ENCODE measurements at places on chromosomes 1 and 21.

DNA sequence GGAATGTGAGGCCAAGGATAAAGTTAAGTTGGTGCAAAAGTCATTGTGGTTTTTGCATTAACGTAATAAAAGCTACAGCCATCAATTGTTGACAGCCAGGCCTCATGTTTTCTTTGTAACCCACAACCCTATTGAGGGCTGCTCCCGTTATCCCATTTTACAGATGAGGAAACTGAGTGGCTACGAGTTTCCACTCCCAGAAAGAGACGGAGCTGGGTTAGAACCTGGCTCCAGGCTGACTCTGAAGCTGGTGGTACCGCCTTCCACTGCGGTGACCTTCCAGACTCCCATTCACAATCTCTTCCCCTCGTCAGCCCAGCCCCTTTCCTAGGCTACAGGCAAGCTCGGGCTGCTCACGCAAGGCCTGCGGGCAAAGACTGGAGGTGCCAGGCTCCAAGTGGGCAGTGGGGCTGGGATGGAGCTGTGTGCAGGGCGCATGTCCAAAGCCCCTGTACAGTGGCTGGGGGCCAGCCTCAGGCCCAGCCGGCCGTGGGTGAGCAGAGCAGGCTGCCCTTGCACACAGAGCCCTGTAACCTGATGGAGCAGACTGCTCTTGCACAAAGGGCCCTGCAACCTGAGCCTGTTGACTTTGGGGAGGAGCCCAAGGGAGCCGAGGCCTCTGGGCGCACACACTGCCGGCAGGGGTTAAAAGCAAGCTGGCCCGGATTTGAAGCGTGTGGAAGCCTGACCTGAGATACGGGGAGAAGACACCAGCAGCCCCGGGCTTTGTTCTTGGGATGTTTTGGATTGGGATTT, 97.4 kb upstream of the TMPRSS2 start:
- no peak for DNase-seq

DNA sequence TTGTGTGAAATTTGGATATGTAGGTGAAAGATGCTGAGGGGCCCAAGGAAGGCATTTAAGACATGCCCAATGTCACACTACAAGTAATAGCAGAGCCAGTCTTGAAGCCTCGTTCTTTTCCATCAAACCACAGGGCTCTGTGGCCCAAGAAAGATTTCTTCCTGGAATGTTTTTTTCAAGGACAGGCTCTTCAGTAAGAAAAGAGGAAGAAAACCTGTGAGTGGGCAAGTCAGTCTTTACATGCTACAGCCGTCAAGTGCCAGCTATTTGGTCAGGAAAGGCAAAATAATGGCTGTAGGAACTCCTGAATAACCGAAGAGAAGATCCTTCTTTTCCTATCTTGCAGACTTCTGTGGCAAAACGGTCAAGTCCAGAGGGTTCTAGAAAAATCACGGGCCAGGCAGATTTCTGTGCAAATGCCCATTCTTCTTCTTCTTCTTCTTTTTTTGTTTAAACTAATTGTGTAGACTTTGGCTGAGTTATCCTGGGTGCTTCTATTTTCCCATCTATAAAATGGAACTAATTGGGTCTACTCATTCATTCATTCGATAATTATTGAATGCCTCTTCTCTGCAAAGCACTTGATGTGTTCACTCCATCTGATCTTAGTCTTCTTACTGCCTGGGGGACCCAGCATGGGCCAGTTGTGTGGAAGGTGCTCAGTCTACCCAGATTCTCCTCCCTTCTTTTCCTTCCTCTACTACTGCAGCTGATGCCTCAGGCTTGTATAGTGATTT, 1.9 kb upstream of the ID3 start:
- no peak for DNase-seq

DNA sequence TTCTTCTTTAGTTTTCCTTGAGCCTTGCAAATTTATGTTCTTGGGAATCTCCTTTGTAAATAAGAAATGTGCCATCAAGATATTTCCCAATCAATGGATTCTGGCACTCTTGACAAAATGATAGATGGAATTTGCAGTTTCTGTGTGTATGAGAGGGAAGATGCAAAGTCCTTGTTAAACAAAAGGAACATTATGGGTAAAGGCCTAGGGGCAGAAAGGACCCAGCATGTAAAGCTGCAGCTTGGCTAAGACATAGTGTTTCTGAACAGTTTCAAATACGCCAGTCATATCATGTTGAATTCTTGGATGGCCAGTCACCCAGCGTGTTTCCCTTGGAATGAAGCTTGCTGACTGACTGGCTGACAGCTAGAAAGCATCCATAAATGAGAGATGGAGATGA, 210.8 kb downstream of the NFIA start:
- no peak for DNase-seq

GRCh38 chr21:46355161-46356004, 31.4 kb downstream of the PCNT start:
- DNase-seq: no peak

GRCh38 chr1:171455967-171456366, 29.4 kb upstream of the PRRC2C start:
- DNase-seq: no peak

GRCh38 chr1:53541761-53542550, 82.8 kb downstream of the DMRTB1 start:
- DNase-seq: peak; percentile 73

DNA sequence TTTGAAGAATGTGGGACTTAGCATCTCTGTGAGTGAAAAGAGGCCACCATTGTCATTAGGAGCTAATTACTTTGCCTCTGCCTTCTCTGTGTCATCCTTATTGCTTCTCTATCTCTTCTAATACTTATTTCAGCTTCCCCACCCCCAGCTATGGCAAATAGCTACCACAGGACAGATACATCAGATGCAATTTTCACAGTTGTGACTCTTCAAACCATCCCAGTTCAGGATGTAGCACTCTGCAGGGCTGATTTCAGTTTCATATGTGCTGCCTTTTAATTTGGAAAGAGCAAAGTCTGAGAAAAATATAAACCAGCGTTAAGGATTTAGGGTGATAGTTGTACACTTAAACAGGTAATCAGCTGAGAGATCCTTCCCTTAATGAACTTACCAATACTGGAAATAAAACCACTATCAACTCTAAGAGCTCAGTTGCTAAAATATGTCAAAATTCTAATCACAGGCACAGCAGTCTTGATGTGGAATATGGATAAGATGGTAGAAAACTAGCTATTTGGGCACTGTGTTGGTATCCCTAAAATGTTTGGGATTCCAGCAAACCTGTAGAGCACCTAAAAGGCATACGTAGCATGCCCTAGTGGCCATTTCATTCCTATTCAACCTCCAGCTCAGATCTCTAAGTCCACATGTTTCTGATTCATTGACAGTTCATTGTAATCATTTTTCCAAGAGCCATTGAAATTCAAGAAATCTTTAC, 148.4 kb downstream of the SYT2 start:
- DNase-seq: no peak

GRCh38 chr1:10173582-10173981, 36.8 kb upstream of the KIF1B start:
- no peak for DNase-seq

- DNase-seq: no peak
Observed at GRCh38 chr1:161763522-161764098, 2.5 kb upstream of the ATF6 start.

GRCh38 chr1:53642215-53642555, 96.8 kb downstream of the GLIS1 start:
- DNase-seq: no peak

GRCh38 chr1:154405747-154406571, 816 bp downstream of the IL6R start:
- DNase-seq: peak; percentile 53

DNA sequence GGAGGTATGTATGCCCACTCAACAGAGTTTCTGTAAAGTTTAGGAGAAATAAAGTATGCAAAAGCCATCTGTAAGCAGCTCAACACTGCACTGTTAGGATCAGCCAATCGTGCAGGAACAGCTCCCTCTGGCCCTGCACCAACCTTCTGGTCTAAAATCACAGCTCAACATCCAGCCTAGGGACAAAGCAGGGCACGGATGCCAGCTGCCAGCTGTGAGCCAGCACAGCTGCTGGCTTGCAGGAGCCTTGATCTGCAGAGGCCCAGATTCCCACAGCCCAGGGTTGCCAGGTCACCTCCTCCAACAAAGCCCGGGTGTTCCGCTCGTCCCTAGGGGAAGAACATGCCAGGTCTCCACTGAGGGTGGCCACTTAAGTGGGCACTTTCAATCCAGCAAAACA, 8.6 kb downstream of the ACOT7 start:
- no peak for DNase-seq

- DNase-seq: no peak
Observed at GRCh38 chr1:18794561-18794960, 64.9 kb downstream of the TAS1R2 start.

GRCh38 chr1:151813271-151813977, 8.2 kb upstream of the LINGO4 start:
- no peak for DNase-seq

- no peak for DNase-seq
Observed at GRCh38 chr1:54465351-54465811, 59.2 kb upstream of the SSBP3 start.

GRCh38 chr1:172427191-172427590, 6.7 kb downstream of the C1orf105 start:
- DNase-seq: no peak

Measured in H54 (cell line).